T-helper 2 cell (primary cell): ENCODE measurements at places on chromosomes 7 and 10.

DNA sequence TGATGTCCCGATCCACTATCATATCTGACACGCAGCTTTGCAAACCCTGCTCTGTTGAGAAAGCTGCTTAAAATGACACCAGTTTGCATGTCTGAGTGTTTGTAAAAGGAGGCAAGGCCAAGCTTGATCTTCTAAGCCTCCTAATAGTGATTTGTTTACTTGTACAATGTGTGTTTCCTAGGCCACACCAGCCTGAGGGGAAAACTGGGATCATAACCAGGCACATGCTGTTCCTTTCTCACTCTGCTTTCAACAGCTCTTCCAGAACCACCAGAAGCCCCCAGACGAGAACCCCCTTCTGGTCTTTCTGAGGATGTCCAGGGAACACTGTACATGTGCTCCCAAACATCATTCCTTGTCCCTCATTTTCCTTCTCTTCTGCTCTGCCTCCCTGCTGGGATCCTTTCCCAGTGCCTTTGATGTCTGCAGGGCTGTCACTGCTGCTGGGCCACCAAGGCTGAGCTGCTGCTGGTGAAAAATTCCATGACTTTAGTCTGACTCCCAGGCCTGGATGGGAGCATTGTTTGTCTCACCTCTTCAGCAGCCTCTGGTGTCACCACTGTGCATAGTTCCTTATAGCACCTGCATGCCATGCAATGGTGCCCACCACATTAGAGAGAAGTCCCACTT, 4.0 kb upstream of the LGI1 start:
- no peak for DNase-seq

DNA sequence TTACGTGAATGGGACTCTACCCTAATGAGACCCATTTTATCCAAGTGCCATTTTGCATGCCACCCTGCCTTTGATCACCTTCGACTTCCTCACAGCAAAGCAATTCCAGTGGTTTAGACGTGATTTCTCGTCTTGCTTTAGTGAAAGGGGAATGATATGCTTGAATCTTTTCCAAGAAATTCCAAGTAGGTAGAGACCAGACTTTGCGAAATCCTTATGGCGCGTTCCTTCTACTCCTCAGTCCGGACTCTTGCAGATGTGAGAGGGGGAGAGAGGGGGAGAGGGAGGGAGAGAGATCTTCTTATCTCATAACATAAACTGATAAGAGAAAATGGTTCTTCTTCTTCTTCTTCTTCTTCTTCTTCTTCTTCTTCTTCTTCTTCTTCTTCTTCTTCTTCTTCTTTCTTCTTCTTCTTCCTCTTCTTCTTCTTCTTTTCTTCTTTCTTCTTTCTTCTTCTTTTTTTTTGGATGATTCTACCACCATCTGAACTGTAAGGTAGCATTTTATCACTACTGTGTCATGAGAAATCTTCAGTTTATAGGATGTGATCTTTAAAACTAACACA, 883 bp downstream of the SPAG6 start:
- no peak for DNase-seq

- no peak for DNase-seq
Measured at GRCh38 chr7:5064391-5065106, 18.9 kb downstream of the RBAK start.

DNA sequence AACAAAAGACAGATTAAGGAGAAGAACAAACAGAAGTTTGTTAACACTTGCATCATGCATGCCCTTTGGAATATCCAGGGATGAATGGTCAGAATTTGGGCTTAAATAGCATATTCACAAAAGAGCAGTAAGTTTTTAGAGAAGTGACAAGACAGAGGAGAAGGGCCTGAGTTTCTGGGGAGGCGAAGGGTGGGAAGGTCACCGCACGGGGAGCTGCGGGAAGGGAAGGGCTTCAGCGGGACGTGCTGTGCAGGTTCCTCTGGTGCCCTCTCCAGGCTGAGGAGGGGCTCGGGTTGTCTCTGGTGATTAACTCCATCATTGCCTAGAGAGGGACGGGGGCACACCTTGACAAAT, 10.4 kb upstream of the ZNF22 start:
- DNase-seq, result no peak

- no peak for DNase-seq
Measured at GRCh38 chr10:96446966-96447596, 66.6 kb downstream of the TLL2 start.

- DNase-seq, result no peak
Measured at GRCh38 chr10:70592746-70593512, 9.6 kb downstream of the PRF1 start.

DNA sequence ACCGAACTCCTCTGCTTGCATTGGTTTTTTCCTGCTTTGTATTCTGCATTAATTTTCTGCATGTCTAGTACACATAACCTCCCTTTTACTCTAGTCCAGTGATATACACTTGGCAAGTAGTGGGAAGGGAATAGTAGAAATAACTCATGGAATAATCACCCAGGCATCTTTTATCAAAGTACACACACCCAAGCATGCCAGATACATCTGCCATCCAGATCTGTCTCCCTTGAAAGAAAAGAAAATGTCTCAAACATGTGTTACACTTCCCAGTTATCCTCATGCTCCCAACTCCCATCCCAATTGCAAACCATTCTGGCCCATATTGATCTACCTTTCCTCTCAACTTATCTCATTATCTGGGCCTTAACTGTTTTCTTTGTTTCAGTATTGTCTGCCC, 79.0 kb downstream of the PHYHIPL start:
- DNase-seq, result no peak

DNA sequence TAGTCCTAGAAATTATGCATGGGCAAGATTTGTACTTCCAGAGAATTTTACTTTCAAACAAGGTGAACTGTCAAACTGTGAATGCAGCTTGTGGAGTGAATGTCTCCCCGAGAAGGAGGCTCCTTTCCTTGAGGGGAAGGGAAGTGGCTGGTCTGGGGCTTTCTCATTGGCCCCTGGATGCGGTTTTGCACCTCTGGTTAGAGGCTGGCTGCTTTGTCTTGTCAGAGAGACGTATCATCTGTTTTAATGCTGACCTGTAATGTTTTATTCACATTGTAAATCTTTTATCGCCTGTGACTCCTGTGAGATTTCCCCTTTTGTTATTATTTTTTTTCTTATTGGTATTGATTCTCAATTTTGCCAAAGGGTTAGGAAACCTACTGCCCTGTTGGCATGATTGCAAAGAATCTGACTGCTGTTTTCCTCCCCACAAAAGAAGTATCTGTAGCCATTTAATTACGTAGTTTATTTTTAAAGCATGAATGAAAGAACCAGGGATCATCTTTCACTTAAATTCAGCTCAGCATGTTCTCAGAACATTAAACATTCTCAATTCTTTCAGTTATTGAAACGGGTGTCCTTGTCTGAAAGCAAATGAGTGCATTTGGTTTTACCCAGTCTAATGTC, 238.3 kb upstream of the NFE2L3 start:
- no peak for DNase-seq

- DNase-seq, result no peak
Measured at GRCh38 chr10:15735763-15736162, 16.0 kb upstream of the ITGA8 start.

GRCh38 chr7:106451171-106451570, 166.4 kb upstream of the NAMPT start:
- no peak for DNase-seq

- no peak for DNase-seq
Measured at GRCh38 chr7:133076142-133076541, 5.7 kb downstream of the CHCHD3 start.

GRCh38 chr7:2299131-2299829, 15.0 kb downstream of the SNX8 start:
- DNase-seq, result peak; percentile 31

GRCh38 chr10:132292287-132293200, 15.2 kb downstream of the STK32C start:
- DNase-seq, result no peak

GRCh38 chr7:16985621-16986020, 103.8 kb upstream of the AGR3 start:
- no peak for DNase-seq

- peak; percentile 65 for DNase-seq
Measured at GRCh38 chr7:69598081-69598486, at the start of gene AUTS2. TSS of gene AUTS2 (plus strand) at chr7:69598475. CDS start at chr7:69599654, 1,179 bp downstream.

GRCh38 chr10:100829097-100829870, 83.5 kb upstream of the SLF2 start:
- no peak for DNase-seq

DNA sequence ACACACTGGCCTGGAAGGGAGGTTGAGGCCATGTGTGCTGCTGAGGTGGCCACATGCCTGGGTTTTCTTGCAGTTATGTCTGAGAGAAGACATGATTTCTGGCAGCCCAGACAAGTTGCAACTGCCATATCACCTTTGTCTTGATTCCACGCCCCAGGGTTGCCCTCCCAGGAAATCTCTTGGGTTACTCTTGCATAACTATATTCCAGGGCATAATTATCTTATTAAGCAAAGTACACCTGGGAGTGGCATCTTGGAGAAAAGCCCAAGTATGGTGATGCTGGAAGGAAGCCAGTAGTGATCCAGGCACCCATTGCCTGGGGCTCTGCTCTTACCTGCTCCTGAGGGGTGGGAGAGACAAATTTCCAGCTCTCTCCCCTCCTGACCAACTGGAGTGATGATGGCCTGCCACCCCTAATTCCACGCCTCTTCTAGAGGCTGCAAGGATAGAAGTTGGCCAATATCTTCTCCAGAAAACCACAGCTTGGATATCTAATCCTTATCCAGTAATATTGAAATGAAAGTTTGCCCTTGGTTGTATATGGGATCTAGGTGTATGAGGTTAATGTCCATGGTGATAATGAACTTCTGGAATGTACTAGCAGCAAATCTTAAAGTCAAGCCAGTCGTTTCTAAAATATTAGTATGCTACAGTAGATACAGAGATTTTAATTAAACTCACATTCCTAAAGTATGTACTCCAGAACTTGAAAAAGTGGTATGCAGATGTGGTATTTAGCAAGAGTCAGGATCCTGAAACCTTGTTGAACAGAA, 5.0 kb downstream of the AKR1B10 start:
- DNase-seq, result no peak

GRCh38 chr10:8378198-8378983, 323.9 kb downstream of the GATA3 start:
- no peak for DNase-seq

- DNase-seq, result no peak
Measured at GRCh38 chr10:124624895-124625294, 119.3 kb downstream of the FAM53B start.

DNA sequence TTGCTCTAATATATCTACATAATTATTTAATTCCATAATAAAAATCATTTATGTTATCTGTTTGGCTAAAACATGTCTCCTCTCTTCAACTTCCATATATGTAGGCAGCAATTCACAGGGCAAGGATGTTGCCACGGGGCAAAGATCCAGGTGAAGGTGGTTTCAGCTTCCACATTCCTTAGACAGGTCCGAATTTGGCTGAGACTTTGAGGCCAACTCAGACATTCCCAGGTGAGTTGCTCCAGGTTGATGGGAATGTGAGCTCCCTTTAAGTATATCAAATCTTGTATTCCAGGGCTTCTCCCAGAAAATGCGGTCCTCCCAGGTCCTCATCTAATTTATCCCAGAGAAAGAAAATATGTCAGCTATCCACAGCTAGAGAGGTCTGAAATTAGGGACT, 15.1 kb upstream of the AOAH start:
- DNase-seq, result no peak

GRCh38 chr10:104441329-104442000, 87.8 kb downstream of the CFAP58 start:
- no peak for DNase-seq

DNA sequence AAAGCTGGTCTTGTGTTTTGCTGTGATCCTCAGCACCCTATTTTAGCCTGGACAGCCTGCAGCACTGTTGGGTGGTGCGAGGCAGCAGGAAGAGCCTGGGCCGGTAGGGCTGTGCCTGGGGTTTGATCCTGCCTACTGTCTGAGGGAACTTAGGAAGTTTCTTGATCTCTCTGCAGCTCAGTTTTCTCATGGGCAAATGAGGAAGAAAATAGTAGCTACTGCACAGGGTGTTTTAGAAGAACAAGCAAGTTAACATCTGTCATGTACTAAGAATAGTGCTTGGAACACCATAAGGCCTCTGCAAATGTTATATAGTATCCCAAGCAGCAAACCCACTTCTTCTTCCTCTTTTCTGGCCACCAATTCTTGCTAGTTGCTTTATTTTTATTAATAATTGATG, 12.0 kb upstream of the AGR2 start:
- no peak for DNase-seq

GRCh38 chr10:115818012-115818411, 455.0 kb downstream of the GFRA1 start:
- no peak for DNase-seq

GRCh38 chr10:46171661-46172060, 115.1 kb upstream of the ANTXRL start:
- no peak for DNase-seq

- DNase-seq, result no peak
Measured at GRCh38 chr10:16968416-16969041, 151.3 kb upstream of the RSU1 start.

DNA sequence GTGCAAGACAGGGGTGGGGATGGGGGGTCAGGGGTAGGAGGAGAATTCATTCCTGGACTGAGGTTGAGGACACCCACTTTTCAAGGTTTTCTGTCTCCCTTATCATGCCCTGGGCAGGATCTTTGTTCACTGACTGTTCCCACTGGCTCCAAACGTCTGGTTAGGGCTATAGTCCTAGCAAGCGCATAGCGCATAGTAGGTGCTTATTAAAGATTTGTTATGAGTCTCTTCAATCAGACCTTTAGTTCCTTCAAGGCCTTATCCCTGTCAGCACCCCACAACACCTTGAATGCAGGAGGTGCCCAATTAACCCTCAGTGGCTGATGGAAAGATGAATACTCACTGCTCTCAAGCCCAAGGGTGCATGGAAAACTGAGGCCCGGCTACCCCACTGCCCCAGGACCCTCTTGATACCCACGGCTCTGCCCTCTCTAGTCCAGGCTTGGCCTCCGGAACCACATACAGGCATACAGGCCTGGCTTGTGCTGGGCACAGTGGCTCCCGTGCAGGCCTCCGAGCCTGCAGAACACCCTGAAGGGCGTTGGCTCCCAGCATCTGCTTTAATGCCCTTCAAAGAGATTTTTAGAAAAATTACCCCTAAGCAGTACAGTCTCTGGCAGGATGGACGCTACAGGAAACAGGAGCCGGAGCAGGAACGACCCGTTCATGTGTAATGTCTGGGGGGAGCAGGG, 177.7 kb downstream of the SH3PXD2A start:
- DNase-seq, result no peak

DNA sequence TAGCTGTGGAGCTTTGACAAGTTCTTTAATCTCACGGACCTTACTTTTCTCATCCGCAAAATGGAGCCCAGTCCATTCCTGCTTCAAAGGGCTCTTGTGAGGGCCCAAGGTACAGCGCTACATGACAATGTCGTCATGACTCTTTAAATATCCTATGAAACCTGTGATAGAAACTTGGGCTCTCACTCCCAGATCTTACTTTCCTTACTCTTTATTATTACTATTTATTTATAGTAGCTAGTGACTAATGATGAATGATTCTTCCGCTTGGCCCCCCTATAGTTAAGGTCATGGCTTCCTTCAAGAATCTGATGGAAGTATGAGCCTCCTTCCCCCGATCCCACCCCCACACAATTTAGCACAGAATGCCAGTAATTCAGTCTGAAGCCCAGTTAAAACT, 41.9 kb downstream of the RBM20 start:
- DNase-seq, result no peak

GRCh38 chr7:47202146-47202783, 379.6 kb downstream of the TNS3 start:
- no peak for DNase-seq

GRCh38 chr10:108439397-108439796, 1274.9 kb upstream of the SORCS1 start:
- no peak for DNase-seq
